Naive thymus-derived CD8-positive, alpha-beta T cell (primary cell): ENCODE measurements at places on chromosomes 2 and 18. TPM values are rescaled to one million over a fixed set of nuclear protein-coding genes. Genes with fewer than 3 reads are reported as not detected.

SLC14A1 gene
- total RNA-seq = 4.3 TPM

LHCGR gene
- not detected for total RNA-seq

ABCG8 gene
- total RNA-seq = not detected

DNA sequence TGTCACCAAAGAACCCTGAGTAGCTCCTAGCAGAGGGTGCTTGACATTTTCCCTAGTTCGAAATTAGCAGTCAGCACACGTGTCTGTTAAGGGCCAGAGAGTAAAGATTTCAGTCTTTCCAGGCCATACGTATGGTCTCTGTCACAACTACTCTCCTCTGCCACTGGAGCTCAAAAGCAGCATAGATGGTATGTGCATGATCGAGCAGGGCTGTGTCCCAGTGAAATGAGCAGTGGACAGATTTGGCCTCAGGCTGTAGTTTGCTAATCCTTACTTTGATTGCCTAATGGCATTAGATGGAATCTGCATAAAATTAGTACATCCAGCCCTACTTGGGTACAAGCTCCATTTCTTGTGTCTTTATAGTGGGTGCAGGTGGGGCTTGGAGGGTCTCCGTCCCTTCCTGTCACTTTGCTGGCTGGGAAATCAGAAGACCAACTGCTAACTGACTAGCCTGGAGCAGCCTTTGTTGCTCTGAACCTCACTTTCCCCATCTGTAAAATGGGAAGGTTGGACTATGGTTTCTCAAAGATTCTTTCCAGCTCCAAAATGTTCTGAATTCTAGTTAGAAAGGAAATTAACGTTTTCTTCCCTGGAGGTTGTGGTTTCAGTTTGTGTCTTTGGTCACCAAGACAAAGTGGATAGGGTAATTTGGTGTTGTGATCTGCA lies 108.5 kb downstream of the GLI2 start:
- no peak for DNase-seq

GRCh38 chr2:128595763-128596395 lies 277.2 kb upstream of the HS6ST1 start:
- DNase-seq = no peak

DNA sequence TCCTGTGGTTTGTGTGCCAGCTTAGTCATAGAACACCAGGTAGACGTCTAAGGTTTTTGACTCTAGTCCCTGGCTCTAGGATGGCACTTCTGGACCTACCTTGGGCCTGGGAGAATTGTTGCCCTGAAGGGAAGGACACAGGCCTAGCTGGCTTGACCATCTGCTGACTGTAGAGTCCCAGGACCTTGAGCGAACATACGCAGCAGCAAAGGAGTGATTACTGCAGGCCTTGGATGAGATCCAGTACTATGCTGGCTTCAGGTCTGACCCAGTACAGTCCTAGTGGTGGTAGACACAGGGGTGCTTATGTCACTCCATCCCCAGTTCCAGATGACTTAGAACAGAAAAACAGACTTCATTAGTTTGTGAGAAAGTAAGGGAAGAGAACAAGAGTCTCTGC lies 37.7 kb downstream of the ST8SIA3 start:
- no peak for DNase-seq

DNA sequence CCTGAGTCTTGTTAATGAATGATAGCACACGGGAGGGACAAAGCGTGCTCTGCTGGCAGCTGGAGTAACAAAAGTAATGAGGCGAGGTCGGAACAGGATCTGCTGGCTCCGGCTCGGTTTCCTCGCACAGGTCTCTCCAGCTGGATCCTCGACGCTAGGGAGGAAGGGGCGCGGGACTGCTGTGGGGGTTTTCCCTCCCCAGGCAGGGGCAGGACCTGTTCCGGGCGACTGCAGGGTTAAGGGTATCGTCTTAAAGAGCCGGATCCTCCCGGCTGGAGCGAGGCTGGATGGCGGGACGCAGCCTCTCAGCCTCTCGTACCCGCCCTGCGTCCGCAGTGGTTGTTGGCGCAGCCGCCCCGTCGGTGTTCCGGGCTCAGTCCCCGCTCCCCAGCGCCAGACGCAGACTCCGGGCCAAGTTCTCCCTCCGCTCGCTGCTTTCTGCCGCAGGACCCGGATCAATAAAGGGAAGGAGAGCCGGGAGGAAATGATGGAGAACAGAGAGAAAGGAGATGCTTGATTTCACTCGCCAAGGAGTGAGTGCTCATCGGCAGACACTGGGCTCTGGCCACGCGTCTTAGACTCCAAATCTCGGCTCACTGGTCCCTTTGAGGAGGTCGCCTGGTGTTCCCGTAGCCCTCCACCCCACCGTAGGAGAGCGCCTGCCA lies 1.1 kb upstream of the LIPG start:
- DNase-seq = no peak

GRCh38 chr2:152114366-152114765 lies 15.5 kb upstream of the CACNB4 start:
- no peak for DNase-seq
